ENCODE measurements at places on chromosomes 6 and 20.

- no peak for DNase-seq
These were observed 45.4 kb upstream of the QKI start for GRCh38 chr6:163369141-163369540.

GRCh38 chr6:34549026-34549803 lies 6.9 kb downstream of the SPDEF start:
- DNase-seq: no peak

GRCh38 chr20:57849521-57850215 lies 139.9 kb upstream of the PMEPA1 start:
- no peak for DNase-seq

- no peak for DNase-seq
These were observed 59.9 kb downstream of the MDGA1 start for GRCh38 chr6:37637562-37638413.

- DNase-seq: no peak
These were observed 562 bp upstream of the SMLR1 start for GRCh38 chr6:130826442-130827246.

- DNase-seq: no peak
These were observed 1.5 kb upstream of the ERVFRD-1 start for GRCh38 chr6:11113038-11113437.

GRCh38 chr6:53801022-53801421 lies 6.2 kb downstream of the LRRC1 start:
- no peak for DNase-seq

GRCh38 chr20:59421089-59421488 lies 120.7 kb downstream of the EDN3 start:
- no peak for DNase-seq

GRCh38 chr6:130116273-130116672 lies 97.9 kb downstream of the L3MBTL3 start:
- no peak for DNase-seq

Data from COR-L47 (cell line).